Ecto neural progenitor cell (in vitro differentiated cells): ENCODE measurements at places on chromosomes 5 and 9.

- no peak for DNase-seq
These were observed 33.1 kb downstream of the MFAP3 start for GRCh38 chr5:154071799-154072413.

DNA sequence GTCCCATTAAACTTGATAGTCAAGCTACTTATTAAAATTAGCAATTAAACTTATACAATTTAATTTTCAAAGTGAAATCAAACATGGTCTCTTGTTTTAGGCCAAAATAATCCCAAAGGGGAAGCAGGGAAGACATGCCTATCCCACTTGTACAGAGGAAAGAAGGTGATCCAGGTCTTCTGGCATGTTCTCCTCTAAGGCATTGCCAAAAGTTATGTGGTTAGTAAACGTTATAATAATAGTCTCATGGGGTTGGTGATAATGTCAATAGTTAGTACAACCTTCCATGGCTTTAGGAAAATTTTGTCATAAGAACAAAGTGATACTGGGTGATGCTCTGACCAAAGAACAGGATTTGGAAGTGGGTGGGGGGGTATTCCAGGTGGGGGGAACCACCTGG is 52.8 kb downstream of the ROR2 start:
- DNase-seq: no peak

DNA sequence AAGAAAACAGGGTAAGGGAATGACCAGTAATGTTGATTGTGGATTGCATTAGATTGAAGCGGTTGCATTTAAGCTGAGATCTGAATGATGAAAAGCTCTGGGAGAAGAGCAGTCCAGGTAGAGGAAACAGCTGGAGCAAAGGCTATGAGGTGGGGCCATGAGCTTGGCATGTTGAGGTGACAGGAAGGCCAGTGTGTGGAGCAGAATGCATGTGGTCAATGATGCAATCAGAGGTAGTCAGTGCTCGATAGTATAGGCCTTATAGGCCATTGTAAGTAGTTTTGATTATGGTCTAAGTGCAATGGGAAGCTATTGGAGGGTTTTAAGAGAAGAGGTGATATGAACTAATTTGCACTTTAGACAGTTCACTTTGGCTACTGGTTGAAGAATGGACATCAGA is 270.4 kb downstream of the ARHGAP26 start:
- no peak for DNase-seq

GRCh38 chr9:14428781-14429230 is 114.9 kb upstream of the NFIB start:
- peak; percentile 82 for DNase-seq

DNA sequence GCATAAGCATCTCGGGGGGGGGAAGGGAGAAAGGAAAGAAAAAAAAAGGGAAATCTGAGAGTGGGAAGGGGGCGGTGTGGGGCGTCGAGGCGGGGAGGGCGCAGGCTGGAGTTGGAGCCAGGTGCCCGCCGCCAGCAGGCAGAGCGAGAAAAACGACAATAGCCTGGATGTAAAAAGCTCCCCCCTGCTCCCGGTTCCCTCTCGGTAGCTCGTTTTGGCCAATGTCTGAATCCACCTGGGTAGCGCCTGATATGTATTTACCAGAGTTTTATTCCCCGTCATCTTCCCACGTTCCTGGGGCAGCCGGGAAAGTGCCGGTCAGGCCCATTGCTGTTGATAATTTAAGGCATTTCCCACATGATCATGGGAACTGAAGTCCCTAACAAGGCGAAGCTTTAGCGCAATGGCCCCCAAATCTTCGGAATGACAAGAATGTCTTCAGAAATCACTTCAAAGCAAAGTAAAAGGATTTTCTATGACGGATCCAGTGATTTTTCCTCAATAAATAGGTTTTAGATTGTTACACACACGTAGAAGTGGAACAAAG is 3.0 kb upstream of the OTP start:
- no peak for DNase-seq

- DNase-seq: no peak
These were observed 367.0 kb downstream of the NTRK2 start for GRCh38 chr9:85036496-85036895.

DNA sequence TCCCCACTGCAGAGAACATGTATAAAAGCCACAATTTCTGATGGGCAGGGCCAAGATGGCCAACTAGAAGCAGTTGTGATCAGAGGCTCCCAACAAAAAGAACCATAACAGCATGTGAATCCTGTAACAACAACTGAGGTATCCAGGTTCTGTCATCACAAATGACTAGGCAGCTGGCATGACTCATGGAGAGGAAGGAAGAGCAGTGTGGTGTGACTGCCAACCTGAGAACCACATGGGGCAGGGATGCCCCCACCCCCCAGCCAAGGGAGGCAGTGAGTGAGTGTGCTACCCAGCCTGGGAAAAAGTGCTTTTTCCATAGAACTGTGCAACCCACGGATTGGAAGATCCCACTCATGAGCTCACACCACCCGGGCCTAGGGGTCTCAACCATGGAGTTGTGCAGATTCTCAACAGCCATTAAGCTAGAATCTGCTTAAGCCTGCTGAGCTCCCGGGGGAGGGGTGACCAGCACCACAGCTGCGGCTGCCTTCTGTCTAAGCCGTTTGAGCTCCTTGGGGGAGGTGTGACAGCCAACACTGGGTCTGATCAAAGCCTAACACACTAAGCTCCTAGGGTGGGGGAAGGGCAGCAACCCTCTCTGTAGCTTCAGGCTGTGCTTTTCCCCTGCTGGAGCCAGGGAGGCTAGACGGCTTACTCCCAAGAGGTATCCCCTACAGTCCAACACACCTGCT is 80.1 kb upstream of the DMAC1 start:
- peak; percentile 82 for DNase-seq

DNA sequence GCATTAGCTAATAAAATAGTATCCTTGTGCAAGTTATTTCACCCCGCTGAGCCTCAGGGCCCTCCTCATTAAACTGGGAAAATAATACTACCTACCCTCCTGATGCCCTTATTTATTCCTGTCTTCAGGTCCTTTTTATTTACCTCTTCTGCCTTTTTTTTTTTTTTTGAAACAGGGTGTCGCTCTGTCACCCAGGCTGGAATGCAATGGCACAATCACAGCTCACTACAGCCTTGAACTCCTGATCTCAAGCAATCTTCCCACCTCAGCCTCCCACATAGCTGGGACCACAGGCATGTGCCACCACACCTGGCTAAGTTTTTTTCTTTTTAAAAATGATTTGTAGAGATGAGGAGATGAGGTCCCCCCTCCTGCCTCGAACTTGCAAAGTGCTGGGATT is 20.9 kb downstream of the HBEGF start:
- DNase-seq: no peak

GRCh38 chr5:158990979-158991775 is 108.5 kb downstream of the EBF1 start:
- DNase-seq: no peak

- DNase-seq: no peak
These were observed 108.6 kb downstream of the TRIO start for GRCh38 chr5:14251733-14252132.

- DNase-seq: no peak
These were observed 11.9 kb upstream of the C1QTNF2 start for GRCh38 chr5:160382346-160382745.

- DNase-seq: no peak
These were observed 130.9 kb downstream of the NMUR2 start for GRCh38 chr5:152274224-152274623.

- DNase-seq: no peak
These were observed 40.8 kb upstream of the DAB2IP start for GRCh38 chr9:121610638-121610953.

DNA sequence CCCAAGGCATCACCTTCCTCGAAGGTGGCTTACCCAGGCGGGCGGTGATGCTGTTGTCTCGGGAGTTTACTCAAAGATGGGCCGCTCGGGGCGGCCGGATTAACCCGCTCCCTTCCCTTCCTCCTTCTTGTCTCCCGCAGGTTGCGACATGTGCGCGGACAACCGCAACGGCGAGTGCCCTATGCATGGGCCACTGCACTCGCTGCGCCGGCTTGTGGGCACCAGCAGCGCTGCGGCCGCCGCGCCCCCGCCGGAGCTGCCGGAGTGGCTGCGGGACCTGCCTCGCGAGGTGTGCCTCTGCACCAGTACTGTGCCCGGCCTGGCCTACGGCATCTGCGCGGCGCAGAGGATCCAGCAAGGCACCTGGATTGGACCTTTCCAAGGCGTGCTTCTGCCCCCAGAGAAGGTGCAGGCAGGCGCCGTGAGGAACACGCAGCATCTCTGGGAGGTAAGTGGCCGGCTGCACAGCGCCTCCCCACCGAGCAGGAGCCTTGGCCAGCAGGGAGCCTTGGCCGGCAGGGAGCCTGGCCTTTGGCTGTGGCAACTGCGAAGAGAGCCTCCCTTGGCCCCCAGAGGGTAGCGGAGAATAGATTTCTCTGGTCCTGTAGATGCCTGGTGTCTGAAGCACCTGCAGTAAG is 10.6 kb downstream of the PRDM6 start:
- DNase-seq: peak; percentile 77

GRCh38 chr5:174291162-174291561 is 245.7 kb downstream of the NSG2 start:
- DNase-seq: no peak

DNA sequence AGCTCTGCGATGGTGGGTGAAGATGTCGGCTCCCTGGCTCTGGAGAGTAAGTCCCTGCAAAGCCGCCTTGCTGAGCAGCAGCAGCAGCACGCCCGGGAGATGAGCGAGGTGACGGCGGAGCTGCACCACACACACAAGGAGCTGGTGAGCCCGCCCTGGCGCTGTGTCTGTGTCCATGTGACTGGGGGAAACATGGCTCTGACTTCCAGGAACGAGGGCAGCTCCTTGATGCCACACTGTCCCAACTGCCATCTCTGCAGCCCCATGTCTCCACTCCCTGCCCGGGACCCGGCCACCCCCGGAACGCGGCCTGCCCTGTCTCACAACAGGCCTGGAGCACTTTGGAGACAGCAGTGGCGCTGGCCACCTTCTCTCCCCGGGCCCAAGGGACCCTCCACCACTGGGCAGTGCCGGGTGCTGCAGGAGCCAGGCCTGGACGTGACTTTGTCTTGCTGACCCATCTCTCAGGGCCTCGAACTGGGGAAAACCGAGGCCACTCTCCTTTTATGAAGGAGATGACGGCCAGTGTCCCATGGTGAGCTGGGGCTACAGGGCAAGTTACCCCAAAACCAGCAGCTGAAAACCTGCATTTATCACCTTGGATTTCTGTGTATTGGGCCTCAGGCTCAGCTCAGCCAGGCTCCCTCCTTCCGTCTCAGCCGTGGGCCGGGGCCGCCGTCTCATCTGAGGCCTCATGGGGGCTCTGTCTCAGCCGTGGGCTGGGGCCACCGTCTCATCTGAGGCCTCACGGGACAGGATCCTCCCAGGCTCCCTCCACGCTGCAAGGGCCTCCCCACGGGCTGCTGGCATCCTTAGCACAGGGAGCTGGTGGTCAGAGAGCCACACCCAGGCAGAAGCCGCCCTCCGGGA is 28.6 kb downstream of the CEP72 start:
- no peak for DNase-seq

GRCh38 chr9:2727966-2728613 is 10.8 kb downstream of the KCNV2 start:
- no peak for DNase-seq

DNA sequence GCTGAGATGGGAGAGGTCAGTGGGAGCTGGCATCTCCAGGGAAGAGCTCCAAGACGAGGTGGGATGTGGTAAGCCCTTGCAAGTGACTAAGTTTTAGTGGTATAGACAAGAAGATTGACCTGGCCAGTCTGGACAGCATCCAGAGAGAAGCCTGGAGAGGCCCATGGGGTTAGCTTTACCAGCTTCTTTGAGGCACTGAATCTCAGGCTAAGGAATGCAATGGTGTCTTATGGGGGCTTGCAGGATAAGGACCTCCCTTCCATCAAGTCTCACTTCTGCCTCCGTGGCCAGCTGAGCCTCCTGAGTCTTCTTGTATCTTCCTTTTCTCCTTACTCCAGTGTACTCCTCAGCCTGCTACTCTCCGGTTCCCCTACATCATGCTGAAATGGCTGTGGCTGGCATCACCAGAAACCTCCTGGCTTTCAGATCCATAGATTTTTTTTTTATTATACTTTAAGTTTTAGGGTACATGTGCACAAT is 56.5 kb upstream of the JADE2 start:
- no peak for DNase-seq

DNA sequence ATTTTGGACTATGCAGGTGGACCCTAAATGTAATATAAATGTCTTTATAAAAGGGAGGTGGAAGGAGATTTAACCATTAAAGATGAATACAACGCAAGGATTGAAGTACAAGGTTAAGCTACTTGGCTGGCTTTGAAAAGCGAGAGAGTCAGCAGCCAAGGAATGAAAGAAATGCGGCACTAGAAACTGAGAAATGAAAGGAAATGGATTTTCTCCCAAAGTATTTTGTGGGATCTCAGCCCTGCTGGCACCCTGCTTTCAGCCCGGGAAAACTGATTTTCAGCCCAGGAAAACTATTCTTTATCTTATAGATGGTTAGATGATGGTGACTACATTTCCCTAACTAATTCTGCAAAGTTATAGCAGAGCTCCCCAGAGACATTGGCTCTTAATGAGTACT is 1349.6 kb upstream of the C9orf72 start:
- DNase-seq: no peak

DNA sequence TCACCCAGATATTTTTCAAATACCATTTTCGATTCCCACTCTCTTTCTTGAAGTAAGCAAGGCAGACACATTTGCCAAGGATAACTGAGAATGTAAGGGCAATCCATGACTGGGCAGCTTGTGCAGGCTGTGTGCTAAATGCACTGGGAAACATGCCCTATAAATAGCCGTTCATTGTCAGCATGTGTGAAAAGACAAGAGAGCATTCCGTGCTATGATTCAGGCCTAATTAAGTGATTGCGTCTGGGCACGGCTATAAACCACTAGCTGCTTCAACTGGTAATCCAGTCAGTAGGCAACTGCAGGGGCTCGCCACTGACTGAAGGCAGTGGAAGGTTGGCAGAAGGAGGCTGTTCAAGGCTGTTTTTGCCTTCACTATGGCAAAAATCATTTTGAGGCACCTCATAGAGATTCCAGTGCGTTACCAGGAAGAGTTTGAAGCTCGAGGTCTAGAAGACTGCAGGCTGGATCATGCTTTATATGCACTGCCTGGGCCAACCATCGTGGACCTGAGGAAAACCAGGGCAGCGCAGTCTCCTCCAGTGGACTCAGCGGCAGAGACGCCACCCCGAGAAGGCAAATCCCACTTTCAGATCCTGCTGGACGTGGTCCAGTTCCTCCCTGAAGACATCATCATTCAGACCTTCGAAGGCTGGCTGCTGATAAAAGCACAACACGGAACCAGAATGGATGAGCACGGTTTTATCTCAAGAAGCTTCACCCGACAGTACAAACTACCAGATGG is at the start of gene HSPB3:
Gene HSPB3, plus strand, starts transcription at position 287 of the 745 bp plus-strand sequence. Its CDS starts 91 bp downstream, at position 378.
- DNase-seq: no peak

DNA sequence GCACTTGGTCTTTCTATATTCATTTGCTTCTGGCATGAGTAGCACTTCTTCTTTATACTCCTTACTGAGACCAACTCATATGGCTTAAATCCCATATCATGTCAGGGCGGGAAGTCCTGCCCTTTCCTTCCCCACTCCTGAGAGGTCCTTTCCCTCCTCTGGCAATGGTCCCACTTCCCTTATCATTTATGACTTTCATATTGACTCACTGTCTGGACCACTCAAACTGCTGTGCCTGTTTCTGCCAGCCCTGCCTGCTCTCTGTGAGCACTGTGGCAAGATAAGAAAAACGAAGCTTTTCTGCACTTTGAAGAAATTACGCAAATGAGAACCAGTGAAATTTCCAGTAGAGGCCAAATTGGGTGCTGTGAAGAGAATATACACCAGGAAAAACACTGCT is 58.1 kb downstream of the ZNF474 start:
- no peak for DNase-seq
